Motor neuron (in vitro differentiated cells): ENCODE measurements at places on chromosomes 12 and 14.

DNA sequence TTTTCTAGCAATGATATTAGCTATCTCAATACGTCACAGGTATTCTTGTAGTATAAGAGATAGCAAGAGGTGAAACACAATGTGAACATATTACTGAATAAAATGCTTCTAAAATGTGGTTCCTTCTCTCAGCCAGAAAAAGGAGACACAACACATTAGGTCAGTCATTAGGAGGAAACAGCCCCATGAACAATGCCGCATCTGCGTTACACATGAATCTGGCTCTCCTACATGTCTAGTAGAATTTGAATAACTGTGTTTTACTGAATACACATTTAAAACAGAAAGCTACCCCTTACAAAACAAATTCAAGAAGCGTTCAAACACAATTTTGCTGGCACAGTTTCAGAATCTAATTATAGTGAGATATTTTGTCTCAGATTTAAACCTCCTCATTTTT lies 51.6 kb downstream of the EFCAB11 start:
- no peak for ATAC-seq

DNA sequence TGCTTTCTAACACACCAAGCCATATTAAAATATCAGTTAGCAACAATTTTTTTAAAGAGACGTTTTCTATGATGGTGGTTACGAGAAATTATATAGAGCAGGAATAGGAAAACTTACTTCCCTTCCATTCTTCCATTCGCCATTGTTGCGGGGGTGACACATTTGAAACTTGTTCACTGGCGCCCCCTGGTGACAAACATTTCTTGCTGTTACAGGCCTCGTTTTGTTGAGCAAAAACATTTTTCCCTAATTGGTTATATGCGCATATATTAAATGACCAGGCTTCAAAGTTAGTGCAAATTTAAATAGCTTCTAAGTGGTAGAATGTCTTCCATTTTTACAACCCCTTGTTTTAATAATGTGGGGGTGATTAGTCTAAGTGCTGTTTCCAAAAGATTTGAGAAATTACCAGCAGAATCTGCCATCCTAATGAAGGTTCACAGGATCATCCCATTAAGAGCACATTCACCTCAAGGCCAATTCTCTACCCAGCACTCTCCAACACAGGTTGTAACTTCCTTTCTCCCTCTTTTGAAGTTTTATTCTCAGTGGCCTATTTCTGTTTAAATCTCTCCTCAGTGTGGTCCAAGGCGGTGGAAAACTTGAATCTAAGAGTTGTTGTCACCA lies 1124.7 kb downstream of the FLRT2 start:
- peak; percentile 34 for ATAC-seq

DNA sequence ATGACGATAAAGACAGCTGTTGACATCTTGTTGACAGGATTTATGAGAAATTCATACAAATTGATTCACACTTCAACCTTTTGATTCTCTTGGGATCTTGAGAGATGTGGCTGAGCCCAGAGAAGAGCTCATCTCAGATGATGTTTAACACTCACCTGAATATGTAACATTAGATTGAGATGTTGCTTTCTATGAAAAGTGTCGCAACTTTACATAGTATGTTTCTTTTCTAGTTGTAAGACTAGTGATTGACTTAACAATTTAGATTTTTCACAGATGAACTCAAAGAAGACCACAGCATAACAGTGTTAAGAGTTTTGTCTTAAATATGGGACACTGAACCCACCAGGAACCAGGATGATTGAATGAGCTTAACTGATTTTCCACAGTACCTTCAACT lies 40.6 kb upstream of the P2RX7 start:
- ATAC-seq: no peak

GRCh38 chr12:124730455-124730932 lies 133.2 kb downstream of the SCARB1 start:
- peak; percentile 89 for ATAC-seq

DNA sequence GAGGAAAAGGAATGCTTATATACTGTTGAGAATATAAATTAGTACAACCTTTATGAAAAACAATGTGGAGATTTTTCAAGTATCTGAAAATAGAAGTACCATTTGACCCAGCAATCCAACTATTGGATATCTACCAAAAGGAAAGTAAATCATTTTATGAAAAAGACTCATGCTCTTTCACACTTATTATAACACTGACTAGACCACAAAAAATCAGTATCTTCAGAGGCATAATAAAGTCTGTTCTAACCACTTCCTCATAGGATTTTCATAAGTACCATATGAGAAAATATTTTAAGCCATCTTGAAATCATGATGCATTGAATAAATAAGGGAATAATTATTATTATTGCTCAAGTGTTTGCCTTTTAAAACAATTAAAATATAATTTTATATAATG lies 90.8 kb downstream of the SLCO1B1 start:
- no peak for ATAC-seq

DNA sequence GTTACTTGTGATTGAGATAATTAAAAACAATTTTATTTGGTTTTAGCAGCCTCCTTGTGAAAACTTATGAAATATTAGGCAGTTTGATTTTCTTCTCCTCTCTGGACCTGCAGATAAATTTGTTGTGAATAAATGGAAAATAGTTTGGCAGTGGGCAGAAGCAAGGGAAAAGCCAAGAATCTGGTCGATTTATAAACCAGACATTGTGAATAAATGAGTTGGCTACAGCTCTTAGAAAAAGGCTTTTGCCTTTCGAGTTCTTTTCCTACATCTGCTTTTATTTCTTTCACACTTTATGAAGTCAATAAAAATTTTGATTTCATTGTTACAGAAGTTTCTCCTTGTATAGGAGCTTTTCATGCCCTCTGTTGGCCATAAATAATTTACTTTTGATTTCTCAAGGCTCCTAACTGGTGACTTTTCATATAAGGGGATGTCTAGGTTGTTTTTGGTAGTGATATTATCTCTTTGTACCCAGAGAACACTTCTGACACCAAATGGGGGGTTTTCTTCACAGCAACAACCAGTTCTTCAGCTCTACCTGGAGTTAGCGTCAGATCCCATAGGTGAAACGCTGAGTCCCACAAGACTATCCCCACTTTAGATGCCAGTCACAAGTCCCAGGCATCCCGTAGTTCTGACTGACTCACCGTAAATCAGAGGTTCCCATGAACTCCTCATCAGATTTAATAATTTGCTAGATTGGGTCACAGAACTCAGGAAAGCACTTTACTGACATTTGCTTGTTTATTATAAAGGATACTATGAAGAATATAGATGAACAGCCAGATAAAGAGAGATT lies 136.5 kb upstream of the DNM1L start:
- ATAC-seq: no peak

- ATAC-seq: no peak
These were observed 73.4 kb upstream of the CLEC14A start for GRCh38 chr14:38329246-38329645.

GRCh38 chr12:84636801-84637290 lies 275.8 kb downstream of the SLC6A15 start:
- no peak for ATAC-seq

DNA sequence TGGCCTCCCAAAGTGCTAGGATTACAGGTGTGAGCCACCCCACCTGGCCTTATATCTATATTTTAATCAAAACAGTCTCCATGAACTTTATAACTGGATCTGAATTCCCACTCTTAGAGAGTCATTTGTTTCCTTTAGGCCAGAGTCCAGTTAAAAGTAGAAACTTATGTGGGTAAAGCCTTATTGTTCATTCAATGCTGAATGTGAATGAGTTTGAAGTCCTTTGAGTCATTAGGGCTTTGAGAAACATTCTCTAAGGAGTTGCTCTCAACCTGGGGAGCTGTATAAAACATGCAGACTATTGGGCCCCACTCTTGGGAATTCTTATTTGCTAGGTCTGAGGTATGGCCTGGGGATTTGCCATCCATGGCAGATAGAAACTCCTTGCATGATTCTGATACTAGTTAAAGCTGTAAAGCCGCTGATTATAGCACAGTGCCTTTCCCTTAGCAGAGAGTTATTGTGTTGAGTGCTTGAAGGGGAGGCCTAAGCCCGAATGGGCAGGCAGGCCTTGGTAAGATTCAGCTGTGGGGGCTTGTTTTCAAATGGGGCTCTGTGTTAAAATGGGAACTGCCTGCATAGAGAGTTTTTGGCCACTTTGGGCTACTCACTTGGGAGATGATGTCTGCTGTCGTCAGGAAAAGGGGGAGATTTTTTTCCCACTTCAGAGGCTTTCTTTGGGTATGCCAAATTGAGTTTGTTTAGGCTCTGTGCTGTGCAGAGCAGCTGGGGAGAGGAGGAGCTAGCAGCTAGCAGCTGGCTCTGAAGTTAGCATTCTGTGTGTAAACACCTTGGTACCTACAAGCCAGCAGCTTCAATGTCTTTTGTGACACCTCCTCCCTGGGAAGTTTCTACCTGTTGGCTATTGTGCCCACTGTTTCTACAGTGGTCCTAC lies 117.5 kb downstream of the DACT1 start:
- no peak for ATAC-seq

DNA sequence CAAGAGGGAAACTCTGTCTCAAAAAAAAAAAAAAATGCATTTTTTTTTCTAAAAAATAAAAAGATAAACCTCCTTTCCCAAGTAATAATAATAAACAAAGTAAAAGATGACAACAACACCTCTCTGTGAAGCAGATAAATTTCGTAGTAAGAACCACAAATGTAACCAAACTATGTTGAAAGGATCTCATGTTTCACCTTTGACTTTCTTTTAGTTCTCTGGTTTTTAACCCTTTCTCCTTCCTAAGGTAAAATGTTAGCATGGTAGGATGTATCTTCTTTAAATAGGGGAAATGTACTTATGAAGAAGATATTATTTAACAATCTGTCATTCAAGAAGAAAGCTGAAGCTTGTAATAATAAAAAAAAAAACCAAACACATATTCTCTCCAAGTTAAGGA lies 1.8 kb upstream of the KLHL42 start:
- no peak for ATAC-seq

DNA sequence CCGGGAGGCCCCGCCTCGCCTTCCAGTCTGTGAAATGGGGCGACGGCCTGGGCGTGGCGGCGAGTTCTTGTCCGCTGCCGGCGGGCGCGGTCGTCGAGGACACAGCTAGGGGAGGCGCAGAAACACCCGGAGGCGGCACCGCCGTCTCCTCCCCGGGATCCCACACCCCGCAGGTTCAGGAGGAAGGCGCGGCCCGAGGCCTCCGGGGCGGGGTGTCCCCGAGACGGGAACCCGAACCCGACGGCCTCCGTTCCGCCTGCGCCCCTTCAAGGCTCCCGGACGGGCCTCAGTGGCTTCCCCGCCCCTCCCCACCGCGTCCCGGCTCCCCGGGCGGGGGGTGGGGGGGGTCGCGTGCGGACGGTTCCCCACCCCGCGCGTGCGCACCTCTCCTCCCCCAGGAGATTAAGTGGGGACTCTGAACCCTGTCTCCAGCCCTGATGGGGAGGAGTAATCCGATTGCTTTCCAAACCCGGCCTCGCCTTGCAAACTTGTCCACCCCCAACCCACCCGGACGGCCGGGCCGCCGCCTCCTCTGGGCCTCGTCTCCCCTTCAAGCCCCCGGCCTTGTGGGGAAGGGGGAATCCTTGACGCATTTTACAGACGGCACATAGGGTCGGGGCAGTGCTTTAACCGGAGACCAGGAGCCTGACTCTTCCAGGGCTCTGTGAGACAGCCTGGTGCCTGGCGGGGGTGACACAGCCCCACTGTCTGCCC lies 35.3 kb upstream of the ANKRD9 start:
- peak; percentile 66 for ATAC-seq

DNA sequence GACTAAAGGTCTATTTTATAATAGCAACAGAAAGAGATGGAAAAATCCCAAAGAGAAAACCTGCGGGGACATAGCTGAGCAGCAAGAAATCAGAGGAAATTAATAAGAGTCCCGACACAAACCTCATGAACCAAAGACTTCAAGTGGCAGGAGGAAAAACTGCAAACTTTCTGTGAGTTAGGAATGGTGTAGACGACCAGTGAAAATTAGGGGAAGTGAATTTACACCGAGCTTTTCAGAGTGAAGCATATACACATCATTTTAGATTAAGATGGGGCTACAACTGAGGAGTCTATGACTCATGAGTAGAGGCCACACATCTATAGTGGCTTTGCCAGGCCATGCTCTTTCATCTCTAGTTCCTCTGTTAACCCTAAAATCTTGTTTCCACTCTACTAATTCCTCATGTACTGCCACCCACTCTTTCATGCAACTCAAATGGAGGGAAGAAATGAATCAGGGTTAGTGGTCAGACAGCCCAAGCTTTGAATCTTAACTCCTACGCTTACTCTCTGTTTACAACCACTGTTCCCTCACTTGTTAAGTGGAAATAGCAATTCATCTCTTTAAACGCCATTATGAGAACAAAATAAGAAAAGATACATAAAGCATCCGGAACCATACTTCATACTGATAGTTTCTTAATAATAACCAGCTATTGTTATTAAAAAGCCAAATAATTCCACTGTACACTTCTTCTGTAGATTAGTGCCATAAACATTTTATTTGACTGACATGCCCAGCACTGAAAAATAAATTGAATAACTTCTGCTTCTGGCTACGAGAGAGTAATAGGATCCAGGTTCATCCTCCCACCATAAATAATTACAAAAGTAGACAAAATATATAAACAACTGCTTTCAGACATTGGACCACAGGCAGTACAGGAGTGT lies 219.3 kb downstream of the RMST start:
- no peak for ATAC-seq

GRCh38 chr12:25262389-25263074 lies 11.8 kb upstream of the KRAS start:
- ATAC-seq: peak; percentile 33

DNA sequence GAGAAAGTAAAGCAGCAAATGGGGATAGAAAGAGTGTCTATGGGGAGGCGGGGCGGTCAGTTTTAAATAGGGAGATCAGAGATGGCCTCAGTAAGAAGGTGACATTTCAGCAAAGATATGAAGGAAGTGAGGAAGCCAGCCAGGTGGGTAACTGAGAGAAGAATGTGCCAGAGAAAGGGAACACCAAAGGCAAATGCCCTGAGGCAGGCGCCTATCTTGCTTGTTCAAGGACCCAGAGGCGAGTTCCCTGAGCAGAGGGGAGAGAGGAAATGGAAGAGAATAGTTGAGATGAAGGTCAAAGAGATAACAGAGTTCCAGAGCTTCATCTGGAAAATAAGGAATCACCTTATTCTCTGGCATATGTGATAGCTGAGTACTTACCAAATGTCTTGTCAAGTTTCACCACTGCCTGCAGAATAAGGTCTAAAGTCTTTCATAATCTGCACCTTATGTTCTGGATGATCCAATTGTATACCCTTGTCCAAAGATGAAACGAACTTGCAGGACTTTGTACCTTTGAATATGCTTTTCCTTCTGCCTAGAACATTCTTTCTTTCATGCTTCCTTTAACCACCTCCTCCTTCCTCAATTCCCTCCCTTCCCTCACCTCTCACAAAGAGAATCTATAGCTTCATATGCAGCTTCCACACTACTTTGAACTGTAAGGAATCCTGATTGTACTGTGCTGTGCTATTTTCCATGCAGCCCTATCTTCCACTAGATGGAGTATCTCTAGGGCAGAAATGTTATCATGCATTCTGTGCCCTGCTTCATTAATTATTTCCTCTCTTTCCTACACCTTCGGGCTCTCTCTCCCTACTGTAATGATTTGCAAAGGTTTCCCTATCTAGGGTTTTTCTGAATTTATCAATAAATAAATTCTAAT lies 38.5 kb downstream of the GNPTAB start:
- peak; percentile 59 for ATAC-seq

DNA sequence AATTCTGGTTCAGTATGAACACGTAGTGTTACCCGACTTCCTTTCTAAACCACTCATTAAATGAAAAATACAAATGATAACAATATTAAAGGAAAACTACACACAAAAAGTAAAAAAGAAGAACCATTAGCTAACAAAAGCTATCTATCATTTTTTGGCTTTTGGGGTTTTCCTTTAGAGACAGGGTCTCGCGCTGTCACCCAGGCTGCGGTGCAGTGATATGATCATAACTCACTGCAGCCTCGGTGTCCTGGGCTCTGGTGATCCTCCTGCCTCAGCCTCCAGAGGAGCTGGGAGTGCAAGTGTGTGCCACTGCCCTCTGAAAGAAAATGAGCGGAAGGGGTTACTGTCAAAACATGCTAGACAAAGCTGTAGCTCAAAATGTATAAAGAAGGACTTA lies 238.2 kb upstream of the AVPR1A start:
- ATAC-seq: no peak
